Activated CD8-positive, alpha-beta T cell treated with anti-CD3 and anti-CD28 coated beads, Interleukin-2, amount 10 ng/mL, durations not matched to agents 7 days and 5 days (primary cell): ENCODE measurements at places on chromosomes 11 and 22.

- DNase-seq: no peak
Observed at GRCh38 chr22:49390954-49391353, 436.7 kb downstream of the BRD1 start.

- DNase-seq: no peak
Observed at GRCh38 chr11:4026389-4026788, 68.2 kb upstream of the RRM1 start.

DNA sequence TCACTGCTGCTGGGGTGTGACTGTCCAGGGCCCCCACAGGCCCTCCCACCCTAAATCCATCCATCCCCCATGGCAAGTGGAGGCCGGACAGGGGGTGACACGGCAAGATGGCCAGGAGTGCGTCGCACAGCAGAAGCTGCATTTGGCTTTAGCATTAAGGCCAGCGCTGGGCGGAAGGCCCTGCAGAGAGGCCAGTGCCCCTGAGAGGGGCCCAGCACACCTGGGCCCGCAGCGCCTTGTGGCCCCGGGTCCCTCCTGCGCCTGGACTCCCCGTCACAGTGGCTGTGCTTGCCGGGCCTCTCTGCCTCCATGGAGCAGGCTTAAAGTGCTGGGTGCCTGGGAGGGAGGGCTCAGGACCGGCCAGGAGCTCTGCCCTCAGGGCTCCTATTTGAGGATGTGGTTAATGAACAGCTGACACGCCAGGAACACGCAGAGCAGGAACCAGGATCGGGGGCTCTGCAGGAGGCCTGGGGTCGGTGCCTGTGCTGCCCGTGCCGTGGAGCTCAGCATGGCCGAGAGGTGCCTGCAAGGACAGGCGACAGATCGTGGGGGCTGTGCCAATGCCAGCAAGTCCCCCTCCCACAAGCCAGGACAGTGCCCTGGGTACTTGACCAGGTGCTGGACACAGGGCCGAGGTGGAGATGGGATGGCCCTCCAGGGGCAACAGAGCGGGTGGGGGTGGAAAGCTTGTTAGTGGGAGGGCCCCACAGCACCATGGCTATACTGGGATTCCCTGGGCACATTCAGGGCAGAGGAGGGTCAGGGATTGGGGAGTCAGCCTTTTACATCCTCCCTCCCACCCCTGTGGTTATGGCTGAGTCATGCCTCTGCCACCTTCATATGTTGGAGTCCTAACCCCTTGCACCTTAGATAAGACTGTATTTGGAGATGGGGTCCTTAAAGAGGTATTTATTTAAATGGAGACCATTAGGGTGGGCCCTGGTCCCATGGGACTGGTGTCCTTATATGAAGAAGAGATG is 30.9 kb upstream of the CARS1 start:
- DNase-seq: no peak

DNA sequence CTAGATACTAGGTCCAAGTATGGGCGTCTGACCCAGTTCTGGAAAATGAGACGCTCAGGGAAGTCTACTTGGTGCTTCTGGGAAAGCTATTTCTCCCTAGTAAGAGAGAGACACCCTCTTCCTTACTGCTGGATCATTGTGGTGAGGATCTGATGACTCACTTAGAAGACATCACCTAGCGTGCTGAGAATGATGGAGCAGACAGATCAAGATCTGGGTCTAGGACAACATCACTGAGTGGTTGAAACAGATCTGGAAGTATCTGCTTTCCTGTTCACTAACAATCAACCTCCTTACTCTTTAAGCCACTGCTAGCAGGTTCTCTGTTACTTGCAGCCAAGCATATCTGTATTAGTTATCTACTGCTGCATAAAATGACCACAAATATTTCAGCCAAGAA is 38.3 kb upstream of the HMGXB4 start:
- DNase-seq: no peak

GRCh38 chr11:96197801-96198701 is 144.9 kb downstream of the MAML2 start:
- no peak for DNase-seq

- no peak for DNase-seq
Observed at GRCh38 chr11:75387736-75388294, 11.5 kb upstream of the RPS3 start.

- DNase-seq: no peak
Observed at GRCh38 chr11:86999859-87000753, 37.6 kb upstream of the TMEM135 start.

GRCh38 chr11:30155428-30155827 is 75.4 kb upstream of the FSHB start:
- DNase-seq: no peak

DNA sequence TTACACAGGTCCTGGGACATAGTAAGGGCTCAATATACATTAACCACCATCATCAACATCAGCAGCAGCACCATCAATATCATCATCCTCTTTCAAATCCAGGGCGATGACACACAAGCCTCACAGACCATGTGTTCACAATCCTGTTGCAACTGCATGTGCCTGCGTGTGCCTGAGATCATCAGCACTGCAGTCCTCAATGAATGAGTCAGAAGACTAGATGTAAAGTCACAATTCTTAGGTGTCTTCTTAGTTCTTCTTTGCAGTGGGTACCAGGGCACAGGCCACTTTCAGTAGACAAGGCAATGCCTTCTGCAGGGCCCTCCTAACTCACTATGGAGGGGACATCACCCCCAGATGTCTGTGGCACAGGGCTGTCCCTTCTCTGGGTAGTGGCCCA is 111.1 kb downstream of the MYO18B start:
- no peak for DNase-seq

DNA sequence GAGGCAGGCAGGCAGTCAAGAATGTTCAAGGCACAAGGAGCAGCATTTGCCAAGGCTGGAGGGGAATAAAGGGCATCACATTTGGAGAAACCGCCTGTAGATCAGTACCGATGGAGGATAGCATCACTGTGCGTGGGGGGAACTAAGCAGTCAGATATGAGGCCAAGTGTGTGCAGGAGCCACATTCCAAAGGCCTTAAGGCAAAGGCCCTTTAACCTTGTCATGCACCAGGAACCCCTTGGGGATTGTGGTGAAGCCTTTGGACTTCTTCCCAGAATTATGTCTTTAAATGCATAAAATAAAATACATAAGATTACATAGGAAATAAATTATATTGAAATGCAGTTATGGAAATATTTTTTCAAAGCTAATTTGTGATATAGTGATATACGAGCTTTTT is 532.1 kb downstream of the BUD13 start:
- no peak for DNase-seq

GRCh38 chr11:351411-351810 is 17.9 kb upstream of the B4GALNT4 start:
- no peak for DNase-seq

GRCh38 chr11:43937434-43938411 is 4.7 kb upstream of the C11orf96 start:
- no peak for DNase-seq

- DNase-seq: no peak
Observed at GRCh38 chr11:1296287-1296686, 13.1 kb downstream of the TOLLIP start.

DNA sequence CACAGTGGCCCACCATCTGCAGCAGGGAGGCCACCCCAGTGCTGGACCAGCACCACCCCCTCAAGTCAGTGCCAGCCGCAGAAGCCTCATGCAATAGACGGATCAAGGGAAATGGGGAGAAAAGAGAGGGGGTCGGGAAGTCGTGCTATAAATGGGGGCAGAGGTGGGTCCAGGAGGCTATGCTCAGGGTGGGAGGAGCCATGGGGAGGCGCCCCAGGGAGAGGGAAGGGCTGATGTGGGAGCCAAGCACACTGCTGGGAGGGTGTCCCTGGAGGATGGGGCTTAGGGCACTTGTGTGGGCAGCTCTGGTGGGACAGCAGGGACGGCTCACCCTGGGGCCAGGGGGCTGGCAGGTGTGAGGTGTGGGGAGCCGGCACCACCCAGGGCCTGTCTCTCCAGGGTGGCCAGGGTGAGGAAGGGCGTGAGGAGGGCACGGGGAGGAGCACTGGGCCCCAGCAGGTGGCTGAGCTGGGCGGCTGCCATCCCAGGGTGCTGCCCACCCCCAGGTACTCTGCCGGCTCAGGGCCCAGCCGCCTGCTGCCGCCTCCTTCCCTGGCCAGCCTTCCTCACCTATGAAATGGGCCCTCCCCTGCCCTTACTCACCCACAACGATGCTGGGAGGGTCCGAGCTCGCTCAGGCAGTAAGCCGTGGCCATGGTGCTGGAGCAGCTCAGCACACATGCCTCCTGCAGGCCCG is 18.0 kb downstream of the PHLDA2 start:
- no peak for DNase-seq

- DNase-seq: no peak
Observed at GRCh38 chr11:6418557-6419008, 311 bp downstream of the APBB1 start.

DNA sequence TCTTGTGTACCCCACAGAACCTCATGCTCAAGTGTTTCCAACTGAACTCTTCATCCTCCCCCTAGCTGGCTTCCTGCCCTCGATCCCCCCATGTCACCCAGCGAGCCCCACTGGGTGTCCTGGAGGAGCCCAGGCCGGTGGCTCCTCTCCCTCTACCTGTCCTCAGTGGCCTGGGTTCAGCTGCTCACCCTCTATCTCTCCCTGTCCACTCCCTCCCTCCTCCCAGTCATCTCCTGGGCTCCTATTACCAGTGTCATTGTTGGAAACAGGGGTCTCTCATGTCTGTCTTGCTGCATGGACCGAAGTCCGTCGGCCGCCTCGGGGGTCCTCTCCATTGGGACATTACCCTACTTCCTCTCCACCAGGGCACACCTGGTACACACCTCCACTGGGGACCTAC is 12.9 kb upstream of the MPPED1 start:
- no peak for DNase-seq

DNA sequence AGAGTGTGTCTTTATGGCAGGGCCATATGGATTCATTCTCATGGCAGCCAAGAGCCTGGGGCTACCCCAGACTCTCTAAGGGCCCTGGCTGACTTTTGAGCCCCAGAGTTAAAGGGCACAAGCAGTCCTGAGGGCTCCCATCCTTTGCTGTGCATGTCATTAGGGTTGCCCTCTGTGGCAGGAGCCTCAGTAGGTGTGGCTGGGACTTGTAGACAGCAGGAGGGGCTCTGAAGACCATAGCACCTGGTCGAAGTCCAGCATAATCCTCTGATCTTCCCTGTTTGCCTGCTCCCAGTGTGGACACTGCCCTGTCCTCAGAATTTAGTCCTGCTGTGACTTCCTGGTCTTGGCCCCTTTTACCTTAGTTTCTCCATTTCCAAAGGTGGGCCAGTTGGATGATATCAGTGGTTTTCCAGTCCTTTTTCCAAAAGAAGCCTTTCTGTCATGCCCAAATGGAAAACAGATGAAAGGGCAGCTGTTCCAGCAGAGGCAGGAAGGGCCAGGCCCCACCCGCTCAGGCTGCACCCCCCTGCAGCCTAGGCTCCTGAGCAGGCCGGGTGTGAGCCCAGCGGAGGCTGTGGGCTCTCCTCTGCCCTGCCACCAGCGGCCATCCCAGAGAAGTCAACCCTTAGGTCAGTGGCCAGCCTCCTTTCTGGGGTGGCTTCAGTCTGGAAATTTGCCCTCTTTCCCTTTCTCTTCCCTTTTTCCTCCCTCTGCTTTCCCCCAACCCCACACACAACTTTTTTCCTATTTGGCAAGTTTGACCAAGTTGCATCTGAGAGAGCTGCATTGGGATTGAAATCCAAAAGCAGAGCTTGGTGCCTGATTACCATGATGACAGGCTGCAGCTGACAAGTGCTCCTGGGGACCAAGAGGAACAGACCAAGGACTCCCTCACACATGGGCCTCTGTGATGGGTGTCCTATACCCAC is 32.8 kb upstream of the SUSD2 start:
- DNase-seq: no peak

GRCh38 chr22:24304062-24304675 is 33.5 kb downstream of the SPECC1L start:
- DNase-seq: no peak

DNA sequence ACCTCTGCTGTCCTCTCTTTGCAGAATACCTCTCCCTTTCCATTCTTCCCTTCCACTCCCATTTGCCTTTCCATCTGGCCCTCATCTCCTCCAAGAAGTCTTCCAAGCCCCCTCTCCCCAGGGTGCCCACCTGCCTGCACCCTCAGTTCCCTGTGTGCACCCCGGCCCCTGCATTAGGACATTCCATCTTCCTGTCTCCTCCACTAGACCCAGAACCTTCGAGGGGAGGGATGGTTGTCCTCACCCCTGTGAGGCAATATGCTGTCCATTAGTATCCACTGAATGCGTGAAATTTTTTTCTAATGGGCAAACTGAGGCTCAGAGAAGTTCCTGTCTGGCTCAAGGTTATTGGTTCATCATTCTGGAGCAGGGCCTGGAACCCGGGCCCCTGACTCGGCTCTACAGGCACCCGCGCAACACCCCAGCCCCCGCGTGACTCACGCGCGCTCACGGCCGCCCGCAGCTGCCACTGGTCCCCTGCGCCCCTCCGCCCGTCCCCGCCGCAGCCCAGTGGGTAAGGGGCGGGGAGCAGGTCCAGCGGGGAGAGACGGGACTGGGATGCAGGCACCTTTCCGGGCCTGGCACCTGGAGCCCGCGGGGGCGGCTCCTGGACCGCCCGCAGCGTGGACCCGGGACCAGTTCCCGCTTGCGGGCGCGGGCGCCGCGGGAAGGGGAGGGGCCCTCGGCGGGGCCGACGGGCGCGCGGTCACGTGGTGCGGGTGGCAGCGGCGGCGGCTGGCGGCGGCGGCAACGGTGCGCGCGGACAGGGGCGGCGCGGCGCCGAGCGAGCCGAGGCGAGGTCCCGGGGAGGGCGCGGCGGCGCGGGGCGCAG is 7.0 kb downstream of the SEPTIN3 start:
- peak; percentile 38 for DNase-seq

DNA sequence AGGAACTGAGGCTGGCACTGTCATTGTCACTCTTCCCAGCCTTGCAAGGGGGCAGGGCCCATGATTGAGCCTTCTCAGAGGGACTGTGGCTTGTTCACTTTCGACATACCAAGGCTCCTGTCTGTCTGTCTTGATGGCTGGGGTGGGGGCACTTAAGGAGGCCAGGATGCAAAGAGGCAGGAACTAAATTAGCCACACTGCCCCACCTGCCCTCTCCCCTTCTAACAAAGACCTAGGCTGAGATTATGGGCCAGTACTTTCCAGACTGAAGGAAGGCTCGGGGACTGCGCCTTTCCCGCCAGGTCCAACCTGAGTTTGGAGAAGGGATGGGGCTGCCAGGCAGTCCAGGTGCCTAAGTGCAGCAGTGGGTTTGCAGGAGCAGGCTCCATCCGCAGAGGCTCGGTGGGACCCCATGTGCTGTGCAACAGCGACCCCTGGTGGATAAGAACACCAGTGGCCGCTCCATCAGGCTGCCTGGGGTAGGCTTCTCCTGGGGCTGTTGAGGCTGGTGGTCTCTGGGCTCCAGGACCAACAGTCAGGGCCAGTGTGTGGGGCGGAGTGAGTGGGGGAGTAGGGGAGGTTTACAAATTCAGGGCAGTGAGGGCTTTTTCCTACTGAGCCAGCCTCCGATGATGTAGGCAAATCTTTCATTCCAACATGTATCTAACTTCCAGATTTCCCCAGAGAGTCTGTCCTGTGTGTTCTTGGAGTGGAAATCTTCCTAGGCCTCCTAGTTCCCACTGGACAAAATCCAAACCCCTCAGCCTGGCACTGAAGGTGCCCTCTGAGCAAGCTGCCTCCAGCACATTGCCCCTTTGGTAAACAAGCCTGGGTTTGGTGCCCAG is 93.9 kb downstream of the INSC start:
- peak; percentile 83 for DNase-seq
